ENCODE measurements at places on chromosomes 3 and 15.

DNA sequence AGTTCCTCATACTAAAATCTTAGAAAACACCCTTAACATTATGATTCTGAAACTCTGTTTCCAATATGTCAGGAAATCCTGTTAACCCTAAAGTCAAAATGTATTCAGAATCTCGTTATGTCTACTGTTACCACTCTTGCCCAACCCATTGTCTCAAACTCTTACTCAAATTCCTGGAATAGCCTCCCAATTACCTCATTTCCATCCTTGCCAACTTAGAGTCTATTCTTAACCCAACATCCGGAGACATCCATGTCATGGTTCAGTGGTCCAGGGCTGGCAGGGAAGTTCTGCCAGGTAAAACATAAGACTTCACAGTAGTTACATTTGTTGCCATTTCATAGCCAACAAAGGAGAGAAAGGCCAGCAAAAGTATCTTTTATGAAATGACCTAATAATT is 593.9 kb downstream of the PYDC2 start:
- no peak overlapping the region for H3K4me3 ChIP-seq
- H3K36me3 ChIP-seq: no peaks in the 10 kb centered on the region
- no peak overlapping the region for H3K27ac ChIP-seq
- no peaks in the 10 kb centered on the region for H3K4me1 ChIP-seq
- no peaks in the 10 kb centered on the region for H3K27me3 ChIP-seq

DNA sequence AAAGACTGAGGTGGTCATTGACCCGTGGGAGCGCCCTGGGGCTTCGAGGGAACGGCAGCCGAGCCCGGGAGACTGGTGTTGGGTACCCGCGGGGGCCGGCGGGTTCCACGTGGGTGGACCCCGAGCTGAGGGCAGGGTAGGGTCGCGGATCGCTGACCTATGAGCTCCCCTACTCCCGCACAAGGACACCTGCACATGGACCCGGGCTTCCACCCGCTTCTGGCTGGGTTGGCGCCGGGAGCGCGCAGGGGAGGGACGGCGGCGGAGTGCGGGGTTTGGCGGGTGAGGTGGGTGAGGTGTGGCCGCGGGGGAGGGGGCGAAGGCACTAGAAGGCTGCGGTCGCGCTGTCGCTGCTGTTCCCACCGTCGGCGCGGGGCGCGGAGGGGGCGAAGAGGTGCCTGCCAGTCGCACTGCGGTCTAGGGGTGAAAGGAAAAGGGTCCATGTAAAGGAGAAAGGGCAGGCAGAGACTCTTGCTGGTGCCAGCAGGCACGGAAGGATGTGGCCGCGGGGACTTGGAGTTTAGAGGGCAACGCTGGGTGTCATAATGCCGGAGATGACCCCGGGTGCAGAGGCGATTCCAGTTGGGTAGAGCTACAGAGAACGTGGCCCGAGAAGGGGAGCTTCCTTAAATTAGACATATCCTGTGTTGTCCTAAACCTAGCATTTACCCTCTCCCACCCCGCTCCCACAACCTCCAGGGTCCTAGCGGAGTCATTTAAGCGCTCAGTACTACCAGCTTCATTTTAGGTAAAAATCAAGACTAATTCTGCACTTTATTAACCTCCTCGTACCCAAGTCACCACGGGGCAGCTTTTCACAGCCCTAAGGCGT is 245.9 kb upstream of the TOPAZ1 start:
- H3K36me3 ChIP-seq: peaks cover 2% of the 10 kb centered on the region
- peak overlapping the region; percentile 76 for H3K4me3 ChIP-seq
- DNase-seq: peak; percentile 63
- peaks cover 78% of the 10 kb centered on the region for H3K27me3 ChIP-seq
- peaks cover 35% of the 10 kb centered on the region for H3K4me1 ChIP-seq

DNA sequence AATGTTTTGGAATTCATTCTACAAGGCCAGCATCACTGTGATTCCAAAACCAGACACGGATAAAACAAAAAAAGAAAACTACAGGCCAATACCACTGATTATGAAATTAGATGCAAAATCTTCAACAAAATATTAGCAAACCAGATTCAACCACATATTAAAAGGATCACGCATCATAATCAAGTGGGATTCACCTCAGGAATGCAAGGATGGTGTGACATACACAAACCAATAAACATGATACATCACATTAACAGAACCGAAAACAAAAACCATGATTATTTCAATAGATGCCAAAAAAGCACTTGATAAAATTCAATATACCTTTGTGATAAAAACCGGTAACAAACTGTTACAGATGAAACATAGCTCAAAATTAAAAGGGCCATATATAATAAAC is 48.9 kb downstream of the DLG1 start:
- peaks cover 63% of the 10 kb centered on the region for H3K36me3 ChIP-seq
- DNase-seq: no peak
- no peak overlapping the region for H3K4me3 ChIP-seq

- H3K27ac ChIP-seq: peak overlapping the region; percentile 30
- peaks cover 70% of the 10 kb centered on the region for H3K36me3 ChIP-seq
- H3K4me1 ChIP-seq: peaks cover 5% of the 10 kb centered on the region
- no peak for DNase-seq
These were observed 60.1 kb downstream of the SGO1 start for GRCh38 chr3:20125897-20126296.

- H3K4me1 ChIP-seq: peaks cover 16% of the 10 kb centered on the region
- peak; percentile 65 for DNase-seq
- H3K27ac ChIP-seq: peak overlapping the region; percentile 59
- H3K4me3 ChIP-seq: peak overlapping the region; percentile 22
- H3K27me3 ChIP-seq: peaks cover 3% of the 10 kb centered on the region
These were observed 47.2 kb downstream of the PPARG start for GRCh38 chr3:12336099-12336498.

DNA sequence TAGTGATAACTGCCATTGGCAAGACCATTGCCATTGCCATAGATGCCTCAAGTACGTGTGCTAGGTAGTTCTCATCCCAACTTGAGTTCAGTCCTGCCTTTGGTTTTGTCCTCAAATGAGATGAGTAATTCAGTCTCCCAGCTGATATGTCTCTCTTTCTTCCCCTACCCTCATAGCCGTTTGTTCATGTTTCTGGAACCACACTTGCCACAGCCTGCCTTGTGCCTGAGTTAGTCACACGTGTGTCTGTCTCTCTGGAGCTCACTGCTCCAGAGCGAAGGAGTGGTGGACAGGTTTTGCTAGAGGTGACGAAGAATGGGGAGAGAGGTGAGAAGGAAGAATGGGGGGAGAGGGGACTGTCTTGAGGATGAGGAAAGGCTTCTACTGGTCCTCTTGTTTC is 88.0 kb upstream of the IGF1R start:
- DNase-seq: no peak
- no peaks in the 10 kb centered on the region for H3K36me3 ChIP-seq
- peaks cover 3% of the 10 kb centered on the region for H3K4me1 ChIP-seq
- no peak overlapping the region for H3K4me3 ChIP-seq
- no peak overlapping the region for H3K27ac ChIP-seq
- peaks cover 2% of the 10 kb centered on the region for H3K27me3 ChIP-seq

GRCh38 chr3:45054196-45054857 is 28.2 kb downstream of the CLEC3B start:
- no peak overlapping the region for H3K27ac ChIP-seq
- DNase-seq: no peak
- H3K27me3 ChIP-seq: peaks cover 13% of the 10 kb centered on the region

DNA sequence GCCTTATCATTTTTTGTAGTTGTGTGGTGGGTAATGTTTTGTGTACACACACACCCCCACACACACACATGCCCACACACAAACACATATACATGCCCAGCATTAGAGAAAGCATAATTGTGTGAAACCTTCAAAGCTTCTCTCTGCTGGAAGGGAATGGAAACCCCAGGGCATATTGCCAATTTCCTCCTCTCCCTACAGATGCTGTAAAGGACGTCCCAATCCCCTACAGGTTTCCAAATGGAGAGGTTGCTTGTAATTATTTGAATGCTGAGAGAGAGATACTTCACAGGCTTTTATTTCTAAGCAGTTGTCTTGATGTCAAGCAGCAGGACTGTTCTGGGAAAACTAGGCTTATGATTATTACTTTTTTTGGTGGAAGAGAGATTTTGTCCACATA is 23.0 kb upstream of the CCK start:
- no peaks in the 10 kb centered on the region for H3K27me3 ChIP-seq
- H3K4me3 ChIP-seq: no peak overlapping the region
- no peak for DNase-seq

DNA sequence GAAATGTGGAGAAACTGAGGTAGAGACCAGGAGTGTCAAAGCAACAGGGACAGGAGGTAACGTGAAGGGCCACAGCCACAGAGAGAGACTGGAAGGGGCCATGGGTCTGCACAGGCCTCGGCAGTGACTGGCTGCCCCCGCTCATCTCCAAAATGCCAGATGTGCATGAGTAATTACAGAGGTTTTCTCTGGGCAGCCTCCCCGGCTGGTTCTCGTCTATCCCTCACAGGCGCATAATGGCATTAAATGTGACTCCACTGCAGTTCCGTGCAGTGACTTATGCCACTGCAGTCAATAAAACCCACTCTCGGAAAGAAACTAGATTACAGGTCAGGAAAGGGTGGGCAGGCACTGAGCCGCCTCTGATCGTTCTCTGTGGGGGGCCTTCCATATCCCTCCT is 74.7 kb downstream of the WDR76 start:
- peaks cover 6% of the 10 kb centered on the region for H3K36me3 ChIP-seq
- H3K4me3 ChIP-seq: no peak overlapping the region
- peaks cover 2% of the 10 kb centered on the region for H3K4me1 ChIP-seq
- no peaks in the 10 kb centered on the region for H3K27me3 ChIP-seq
- DNase-seq: no peak
- H3K27ac ChIP-seq: no peak overlapping the region

DNA sequence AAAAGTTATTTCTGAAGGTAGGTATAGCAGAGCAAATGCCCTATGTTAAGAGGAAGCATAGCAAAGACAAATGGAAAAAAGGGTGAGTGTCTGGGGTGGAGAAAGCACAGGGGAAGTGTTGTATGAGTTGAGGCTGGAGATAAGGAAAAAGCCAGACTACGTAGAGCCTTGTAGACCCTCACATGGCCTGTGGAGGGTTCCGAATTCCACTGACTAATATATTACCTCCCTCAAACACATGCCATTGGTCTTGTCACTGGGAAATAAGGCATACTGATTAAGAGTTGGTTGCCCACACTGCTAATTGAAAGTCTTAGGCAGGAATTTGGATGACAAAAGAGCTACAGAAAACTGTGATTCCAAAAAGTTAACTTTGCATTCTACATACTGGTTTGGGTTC is 65.2 kb downstream of the TRAT1 start:
- H3K4me3 ChIP-seq: no peak overlapping the region
- H3K36me3 ChIP-seq: peaks cover 2% of the 10 kb centered on the region
- H3K27me3 ChIP-seq: no peaks in the 10 kb centered on the region

DNA sequence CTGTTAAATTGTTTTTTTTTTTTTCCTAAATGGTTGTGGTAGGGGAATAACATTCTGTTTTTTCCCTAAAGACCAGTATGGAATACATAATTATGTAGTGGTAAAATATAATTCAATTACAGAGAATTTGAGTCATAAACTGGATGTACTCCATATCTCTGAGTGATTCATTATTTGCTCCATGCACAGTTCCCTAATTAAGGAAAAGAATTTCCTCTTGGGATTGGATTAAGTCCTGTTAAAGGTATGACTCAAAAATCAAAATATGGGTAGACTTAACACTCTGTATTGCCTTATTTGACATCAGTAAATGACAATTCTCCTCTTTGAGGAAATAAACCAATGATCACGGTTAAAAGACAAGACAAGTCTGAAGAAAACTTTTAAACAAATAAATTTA is 78.0 kb upstream of the KCNH8 start:
- no peak for DNase-seq
- no peak overlapping the region for H3K4me3 ChIP-seq
- H3K27ac ChIP-seq: no peak overlapping the region
- H3K36me3 ChIP-seq: no peaks in the 10 kb centered on the region
- H3K27me3 ChIP-seq: peaks cover 1% of the 10 kb centered on the region

GRCh38 chr3:137464341-137464740 is 299.8 kb upstream of the SOX14 start:
- H3K27ac ChIP-seq: no peak overlapping the region
- H3K27me3 ChIP-seq: no peaks in the 10 kb centered on the region
- H3K4me3 ChIP-seq: no peak overlapping the region
- no peaks in the 10 kb centered on the region for H3K36me3 ChIP-seq

DNA sequence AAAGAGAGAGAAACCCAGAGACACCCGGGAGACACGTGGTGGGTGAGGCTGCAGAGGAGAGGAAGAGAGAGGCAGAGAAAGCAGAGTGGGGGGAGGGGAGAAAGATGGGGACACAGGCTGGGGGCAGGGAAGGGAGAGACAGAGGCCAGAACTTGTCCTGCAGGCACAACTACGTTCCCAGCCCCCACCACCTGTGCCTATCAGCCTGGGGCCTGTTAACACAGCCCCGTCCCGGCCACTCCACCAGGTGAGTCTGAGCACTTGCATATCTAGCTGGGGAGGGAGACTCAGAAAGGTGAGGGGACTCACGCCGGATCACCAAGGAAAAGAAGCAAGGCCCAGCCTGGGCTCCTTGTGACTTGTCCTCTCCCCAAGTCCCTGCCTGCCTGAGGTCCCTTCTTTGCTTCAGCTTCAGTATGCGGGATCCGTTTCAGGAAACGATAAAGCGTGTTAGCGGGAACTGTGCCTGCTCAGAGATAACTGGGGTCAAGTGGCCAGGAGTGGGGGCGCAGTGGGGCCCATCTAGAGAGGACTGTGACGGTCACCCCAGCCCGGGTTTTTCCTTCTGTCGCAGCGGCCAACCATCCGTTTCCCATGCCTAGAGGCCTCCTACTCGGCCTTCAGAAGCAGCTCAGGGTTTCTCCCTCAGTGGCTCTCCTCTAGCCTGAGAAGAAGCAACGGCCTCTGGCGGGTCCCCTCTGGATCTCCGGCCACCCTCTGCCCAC is 10.3 kb downstream of the LINGO1 start:
- H3K4me3 ChIP-seq: no peak overlapping the region
- H3K27ac ChIP-seq: no peak overlapping the region
- no peaks in the 10 kb centered on the region for H3K27me3 ChIP-seq
- H3K4me1 ChIP-seq: no peaks in the 10 kb centered on the region
- H3K36me3 ChIP-seq: no peaks in the 10 kb centered on the region
- DNase-seq: no peak

GRCh38 chr15:89836267-89837133 is 21.8 kb upstream of the ANPEP start:
- H3K4me3 ChIP-seq: no peak overlapping the region
- no peak for DNase-seq
- H3K4me1 ChIP-seq: no peaks in the 10 kb centered on the region
- H3K36me3 ChIP-seq: peaks cover 25% of the 10 kb centered on the region

DNA sequence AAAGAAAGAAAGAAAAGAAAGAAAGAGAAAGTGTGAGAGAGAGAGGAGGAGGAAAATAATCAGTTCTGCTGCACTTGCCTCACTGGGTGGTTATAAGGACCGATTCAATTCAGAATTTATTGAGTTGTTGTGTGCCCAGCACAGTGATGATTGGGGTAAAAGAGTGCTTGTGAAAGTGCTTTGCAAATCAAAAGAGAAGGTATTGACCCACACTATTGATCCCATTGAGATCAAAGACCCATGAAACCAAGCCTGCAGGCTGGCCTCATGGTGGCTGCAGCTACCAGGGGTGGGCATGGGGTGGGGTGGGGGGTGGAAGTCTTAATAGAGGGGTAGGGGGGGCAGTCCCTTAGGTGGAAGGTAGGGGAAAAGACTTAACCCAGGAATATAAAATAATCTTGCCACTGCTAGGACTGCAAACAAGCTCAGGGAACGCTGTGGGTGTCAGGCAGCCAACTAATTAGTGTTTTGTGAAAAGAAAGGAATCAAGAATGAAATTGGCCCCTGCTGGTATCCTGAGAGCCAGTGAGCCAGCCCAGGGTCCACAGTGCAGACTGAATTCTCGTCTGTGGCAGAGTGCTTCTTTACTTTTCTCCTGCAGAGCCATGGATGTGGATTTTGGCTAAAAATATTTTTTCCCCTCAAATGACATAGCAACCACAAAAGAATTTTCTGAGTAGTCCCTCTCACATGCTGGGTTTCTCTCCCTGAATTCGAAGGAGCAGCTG is 34.2 kb downstream of the CLEC3B start:
- no peaks in the 10 kb centered on the region for H3K36me3 ChIP-seq
- H3K4me1 ChIP-seq: peaks cover 23% of the 10 kb centered on the region
- H3K4me3 ChIP-seq: no peak overlapping the region
- no peaks in the 10 kb centered on the region for H3K27me3 ChIP-seq

Measured in activated CD4-positive, alpha-beta T cell treated with anti-CD3 and anti-CD28 coated beads, Interleukin-2, amount 10 ng/mL, durations not matched to agents 24 days and 14 days (primary cell).